ENCODE measurements at places on chromosomes 3 and 15.

- DNase-seq: no peak
Measured at GRCh38 chr15:78205856-78206255, 28.5 kb downstream of the ACSBG1 start.

GRCh38 chr15:48486228-48486627 lies 155.0 kb downstream of the DUT start:
- no peak for DNase-seq

DNA sequence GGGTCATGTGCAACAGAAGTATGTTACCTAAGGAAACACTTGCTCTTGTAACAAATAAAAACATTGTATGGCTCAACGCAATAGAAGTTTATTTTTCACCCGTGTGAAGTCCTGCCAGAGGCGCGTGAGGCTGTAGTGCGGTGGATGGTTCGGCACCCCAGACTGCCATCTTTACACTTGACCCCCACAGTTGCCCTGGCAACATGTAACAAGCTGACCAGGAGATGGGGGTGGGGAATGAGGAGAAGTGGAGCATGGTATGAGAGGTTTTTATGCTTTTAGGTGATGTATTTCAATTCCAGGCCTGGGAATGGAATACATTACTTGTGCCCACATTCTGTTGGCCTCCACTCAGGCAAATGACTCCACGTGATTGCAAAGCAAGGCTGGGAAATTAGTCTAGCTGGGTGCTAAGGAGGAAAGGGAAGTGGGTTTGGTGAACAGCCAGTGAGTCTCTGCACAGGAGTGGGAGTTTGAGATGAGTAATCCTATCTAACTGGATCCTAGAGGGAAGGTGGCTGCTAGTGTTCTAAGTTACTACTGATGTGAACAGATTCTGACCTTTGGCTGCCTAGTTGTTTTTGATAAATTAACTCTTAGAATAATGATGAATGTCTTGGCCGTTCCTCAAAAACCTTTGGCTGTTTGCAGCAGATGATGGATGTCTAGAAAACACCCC lies 33.8 kb upstream of the GREM1 start:
- no peak for DNase-seq

- DNase-seq: no peak
Measured at GRCh38 chr3:149356044-149356592, 21.3 kb downstream of the TM4SF1 start.

- no peak for DNase-seq
Measured at GRCh38 chr3:46716461-46717441, 918 bp downstream of the PRSS50 start.

DNA sequence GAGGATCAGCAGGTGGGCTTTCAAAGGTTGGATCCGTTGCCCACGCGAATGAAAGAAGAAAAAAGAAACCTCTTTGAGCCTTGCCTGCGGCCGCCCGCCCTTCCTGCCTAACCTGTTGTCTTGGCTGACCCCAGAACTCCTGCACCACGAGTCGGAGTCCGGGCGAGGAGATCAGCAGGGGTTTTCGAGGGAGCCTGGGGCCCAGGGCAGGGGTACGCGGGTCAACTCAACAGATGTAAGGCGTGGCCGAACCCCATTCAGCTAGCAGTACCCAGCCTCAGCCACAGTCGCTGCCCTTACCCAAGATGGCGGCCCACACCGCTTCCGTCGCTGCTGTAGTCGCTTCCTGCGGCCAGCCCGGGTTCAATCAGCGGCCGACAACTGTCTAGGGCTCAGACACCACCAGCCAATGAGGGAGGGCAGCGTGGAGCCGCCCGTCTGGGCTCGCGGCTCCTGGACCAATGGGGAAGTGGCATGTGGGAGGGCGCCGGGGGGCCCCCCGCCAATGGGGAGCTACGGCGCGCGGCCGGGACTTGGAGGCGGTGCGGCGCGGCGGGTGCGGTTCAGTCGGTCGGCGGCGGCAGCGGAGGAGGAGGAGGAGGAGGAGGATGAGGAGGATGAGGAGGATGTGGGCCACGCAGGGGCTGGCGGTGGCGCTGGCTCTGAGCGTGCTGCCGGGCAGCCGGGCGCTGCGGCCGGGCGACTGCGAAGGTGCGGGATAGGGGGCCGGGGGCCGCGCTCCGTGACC lies at the start of gene MANF:
TSS of gene MANF (plus strand) at position 566 of the 748 bp plus-strand sequence. CDS start at position 618, 52 bp downstream.
- DNase-seq: peak; percentile 94

DNA sequence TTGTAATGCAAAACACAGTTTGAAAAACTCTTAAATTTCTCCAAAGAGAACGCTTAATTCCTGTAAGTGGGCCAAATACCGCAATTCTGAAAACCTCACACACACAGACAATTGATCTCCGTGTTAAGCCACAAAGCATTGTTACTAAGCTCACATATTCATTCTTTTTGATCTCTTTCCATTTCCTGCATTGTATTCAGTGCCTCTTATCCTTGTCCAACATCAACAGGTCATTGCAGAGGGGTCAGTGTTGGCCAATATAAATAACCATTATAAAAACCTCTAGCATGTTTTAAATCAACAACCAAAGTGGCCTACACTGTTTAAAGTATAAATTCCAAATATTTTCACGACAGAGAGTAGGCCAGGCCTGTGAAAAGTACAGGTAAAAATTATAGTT lies 171.1 kb downstream of the PDZRN3 start:
- DNase-seq: no peak

GRCh38 chr3:178140531-178141304 lies 395.5 kb upstream of the KCNMB2 start:
- DNase-seq: no peak

GRCh38 chr3:47018269-47018611 lies 38.8 kb downstream of the NBEAL2 start:
- DNase-seq: no peak

DNA sequence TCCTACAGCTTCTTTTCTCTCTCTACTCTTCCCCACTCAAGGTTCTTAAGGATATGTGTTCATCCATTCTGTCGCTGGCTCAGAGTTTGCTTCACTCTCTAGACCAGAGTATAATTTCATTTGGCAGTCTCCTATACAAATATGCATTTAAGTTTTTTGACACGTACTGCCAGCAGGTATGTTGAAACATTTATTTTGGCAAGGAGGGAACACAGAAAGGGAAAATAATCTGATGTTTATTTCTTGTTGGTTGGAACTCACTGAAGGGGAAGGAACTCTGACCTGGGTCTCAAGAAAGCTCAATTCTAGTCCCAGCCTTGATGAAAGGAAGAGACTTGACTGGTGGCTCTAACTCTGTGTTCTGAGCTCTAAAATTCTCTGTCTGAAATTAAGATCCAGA lies 21.6 kb downstream of the FANCD2 start:
- no peak for DNase-seq

- DNase-seq: no peak
Measured at GRCh38 chr3:89946884-89947283, 839.5 kb downstream of the EPHA3 start.

GRCh38 chr15:52243697-52244555 lies 51.7 kb downstream of the MYO5C start:
- DNase-seq: no peak

DNA sequence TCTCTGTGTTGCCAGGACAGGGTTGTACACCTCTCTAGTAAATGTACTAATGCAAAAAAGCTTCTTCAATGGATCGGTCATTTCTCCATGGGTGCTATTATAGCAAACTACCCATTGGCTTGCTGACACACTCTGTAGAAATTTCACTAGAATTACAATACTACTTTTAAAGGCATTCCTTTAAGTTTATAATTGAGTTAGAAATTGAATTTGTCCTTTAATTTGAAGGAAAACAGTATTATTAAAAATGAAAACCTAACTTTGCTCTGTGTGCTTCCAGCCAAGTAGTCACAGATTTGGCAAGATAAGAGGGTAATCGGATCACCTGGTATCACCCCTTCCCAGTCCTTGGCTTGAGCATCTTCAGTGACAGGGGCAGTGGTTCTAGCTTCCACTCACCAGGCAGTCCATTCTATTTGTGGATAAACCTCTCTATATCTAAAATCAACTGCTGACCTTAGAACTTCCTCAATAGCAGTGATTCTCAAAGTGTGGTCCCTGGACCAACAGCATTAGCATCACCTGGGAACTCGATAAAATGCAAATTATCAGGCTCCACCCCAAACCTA lies 93.2 kb downstream of the GHSR start:
- no peak for DNase-seq

DNA sequence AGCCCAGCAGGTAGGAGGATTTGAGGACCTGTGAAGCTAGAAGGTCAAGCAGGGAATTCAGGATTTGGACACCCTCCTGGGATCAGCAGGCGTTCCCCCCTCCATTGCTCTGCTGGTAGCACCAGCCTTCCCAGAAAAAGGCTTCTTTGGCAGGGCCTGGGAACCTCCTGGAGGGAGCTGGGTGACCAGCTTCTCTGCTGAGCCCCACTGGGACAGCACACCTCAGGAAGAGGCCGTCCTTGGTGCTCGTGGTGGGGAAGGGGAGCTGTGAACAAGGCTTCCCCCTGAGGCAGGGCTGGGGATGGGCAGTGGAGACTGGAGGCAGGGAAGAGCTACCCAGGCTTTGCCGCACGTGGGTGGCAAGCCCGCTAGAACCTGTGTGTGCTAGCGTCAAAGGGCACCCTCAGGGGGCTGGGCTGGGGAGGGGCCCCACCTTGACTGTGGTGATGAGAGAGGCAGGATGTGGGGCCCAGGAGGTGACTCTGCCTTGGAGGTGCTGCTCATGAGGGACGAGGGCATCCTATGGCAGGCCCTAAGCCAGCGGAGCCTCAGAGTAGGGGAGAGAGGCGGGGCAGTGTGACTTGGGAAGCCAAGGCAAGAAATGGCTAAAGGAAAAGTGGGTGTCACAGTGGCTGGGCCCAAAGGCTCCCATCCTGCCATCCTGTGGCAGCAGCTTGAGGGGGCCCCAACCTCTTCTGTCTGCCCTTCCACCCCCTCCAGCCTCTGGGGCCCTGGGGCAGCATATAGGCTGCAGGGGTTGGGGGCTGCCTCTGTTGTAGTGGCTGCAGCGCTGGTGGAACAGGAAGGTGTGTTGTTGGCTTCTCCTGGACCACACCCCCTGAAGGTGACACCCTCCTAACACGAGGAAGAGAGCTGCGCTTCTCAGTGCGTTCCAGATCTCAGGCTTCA lies 20.7 kb downstream of the KLF13 start:
- peak; percentile 76 for DNase-seq

DNA sequence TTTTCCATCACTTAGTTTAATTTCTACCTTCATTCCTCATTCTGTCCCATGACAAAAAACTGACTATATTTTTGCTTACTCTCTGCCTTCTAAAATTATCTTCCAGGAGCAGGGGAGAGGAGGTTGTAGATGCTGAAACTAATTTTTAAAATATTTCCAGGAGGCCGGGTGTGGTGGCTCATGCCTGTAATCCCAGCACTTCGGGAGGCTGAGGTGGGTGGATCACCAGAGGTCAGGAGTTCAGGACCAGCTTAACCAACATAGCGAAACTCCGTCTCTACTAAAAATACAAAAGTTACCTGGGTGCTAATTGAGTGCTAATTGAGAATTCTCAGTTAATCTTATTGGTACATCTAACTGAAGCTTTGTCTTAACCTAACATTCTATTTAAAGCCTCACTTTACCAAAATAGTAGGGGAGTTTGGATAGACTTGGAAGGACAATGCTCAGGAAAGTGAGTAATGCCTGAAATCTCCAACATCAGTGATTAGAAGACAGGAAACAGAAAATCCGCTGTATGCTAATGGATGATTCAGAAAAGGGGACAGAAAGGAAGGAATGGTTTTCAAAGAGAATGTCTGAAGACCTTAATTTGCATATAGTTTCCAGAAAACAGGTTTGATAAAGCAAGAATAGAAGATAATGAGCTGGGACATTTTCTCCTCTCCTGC lies 336.1 kb downstream of the GBE1 start:
- DNase-seq: no peak

DNA sequence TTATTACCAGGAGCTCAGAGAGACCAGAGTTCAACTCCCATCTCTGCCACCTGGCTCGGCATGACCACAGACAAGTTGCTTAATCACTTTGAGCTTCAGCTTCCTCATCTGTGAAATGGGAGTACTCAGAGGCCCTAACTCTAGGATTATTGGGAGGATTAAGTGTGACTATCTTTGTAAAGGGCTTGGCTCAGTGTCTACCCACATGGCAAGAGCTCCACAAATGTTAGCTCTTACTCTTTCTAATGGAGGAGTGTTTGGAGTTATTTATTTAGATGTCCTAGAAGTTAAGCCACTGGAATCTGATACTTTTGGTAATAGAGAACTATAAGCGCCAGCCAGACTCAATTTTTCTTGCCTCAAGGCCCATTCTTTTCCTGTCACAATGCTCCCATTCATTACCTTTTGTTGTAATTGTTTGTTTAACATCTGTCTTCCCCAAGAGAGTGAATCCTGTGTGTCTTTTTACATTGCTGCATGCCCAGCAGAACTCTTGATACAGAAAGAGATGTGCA lies 12.3 kb upstream of the LMCD1 start:
- DNase-seq: no peak

DNA sequence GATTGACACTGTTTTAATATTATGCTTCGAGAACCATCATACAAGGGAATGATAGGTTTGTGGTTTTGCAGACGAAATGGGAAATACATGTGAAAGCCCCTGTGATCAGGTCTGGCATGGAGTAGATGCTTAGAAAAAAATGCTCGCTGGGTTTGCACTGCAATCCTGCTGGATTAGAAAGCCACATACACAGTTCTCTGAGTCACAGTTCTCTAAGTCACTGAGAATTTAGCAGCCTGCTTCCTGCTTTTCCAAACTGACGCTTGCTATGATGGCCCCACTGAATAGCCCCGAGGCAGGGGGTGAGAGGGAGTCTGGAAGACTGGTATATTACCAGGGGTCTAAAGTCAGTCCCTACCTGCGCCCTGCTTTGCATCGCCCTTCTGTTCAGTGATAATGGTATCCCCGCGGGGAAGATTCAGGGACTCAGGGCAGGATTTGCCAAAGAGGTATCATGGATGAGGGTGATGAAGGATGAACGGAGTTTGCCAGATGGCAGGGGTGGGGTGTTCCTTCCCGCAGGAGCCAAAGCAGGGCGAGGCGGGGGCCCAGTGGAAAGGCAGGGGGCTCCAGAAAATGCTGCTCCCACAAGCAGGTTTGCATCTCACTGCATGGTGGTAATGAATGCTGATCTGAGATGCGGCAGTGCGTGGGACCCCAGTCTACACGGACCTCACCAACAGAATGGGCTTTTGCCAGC lies 82.3 kb downstream of the IQSEC1 start:
- no peak for DNase-seq

GRCh38 chr15:70091726-70092463 lies 5.8 kb downstream of the TLE3 start:
- DNase-seq: no peak

- no peak for DNase-seq
Measured at GRCh38 chr15:90586948-90587347, 57.2 kb downstream of the CRTC3 start.

DNA sequence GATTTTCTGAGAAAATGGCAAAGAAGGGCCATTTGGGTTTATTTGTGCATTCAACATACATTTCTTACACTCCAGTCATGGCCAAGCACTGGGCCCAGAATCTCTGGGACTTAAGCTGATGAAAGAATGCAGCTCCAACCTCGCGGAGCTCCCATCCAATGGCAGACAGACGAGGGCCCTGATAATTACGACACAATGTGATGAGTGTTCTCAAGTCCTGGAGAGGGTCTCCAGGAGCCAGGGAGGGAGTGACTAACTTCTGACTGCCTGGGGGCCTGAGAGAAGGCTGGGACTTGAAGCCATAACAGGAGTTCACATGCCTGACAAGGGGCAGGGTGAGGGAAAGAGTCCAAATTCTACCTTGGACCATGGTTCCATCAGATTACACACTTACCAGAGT lies 42.6 kb upstream of the BNC1 start:
- no peak for DNase-seq

All from activated CD4-positive, alpha-beta T cell treated with anti-CD3 and anti-CD28 coated beads for 4 hours (primary cell).